ENCODE measurements at places on chromosomes 3 and 15. TPM values are rescaled to one million over a fixed set of nuclear protein-coding genes. Genes with fewer than 3 reads are reported as not detected.
A peak's percentile ranks its signal among the peaks of the same experiment; 100 is the strongest.

The PLEKHO2 gene
- 18.0 TPM for polyA plus RNA-seq

The ANKUB1 gene
- polyA plus RNA-seq, result not detected

The HRG gene
- polyA plus RNA-seq, result not detected

The MKRN3 gene
- polyA plus RNA-seq, result 1.3 TPM

DNA sequence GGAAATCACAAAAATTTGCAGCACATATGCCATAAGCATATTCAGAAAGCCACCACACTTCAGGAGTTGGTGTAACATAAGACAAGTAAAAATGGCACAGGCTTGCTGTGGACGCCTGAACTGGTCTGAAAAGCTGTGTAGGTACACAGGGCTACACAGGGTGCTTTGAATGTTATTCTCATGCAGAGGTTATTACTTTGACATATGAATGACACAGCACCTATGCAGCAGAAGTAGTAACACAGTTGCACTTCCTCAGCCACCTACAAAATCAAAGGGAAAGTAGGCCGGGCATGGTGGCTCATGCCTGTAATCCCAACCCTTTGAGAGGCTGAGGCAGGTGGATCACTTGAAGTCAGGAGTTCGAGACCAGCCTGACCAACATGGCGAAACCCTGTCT is 54.5 kb downstream of the OSBPL10 start:
- DNase-seq, result no peak

DNA sequence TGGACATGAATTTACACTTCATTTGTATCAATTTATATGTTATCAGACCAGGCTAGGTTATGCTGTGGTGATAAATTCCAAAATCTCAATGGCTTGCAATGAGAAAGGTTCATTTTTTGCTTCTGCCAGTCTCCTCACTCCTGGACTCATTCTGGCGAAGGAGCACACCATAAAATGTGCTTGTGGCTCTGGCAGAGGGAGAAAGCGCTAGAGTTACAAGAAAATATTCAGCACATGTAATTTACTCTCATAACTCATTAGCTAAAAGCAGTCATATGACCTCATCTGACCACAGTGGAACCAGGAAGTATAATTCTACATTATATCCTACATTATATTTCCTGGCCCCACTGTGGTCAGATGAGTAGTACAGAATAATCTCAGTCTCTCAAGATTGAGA is 193.8 kb downstream of the BCHE start:
- no peak for DNase-seq

- no peak for DNase-seq
These were observed 9.5 kb downstream of the CYP19A1 start for GRCh38 chr15:51328926-51329325.

GRCh38 chr3:18345015-18345367 is 80.1 kb downstream of the SATB1 start:
- DNase-seq, result no peak

- no peak for DNase-seq
These were observed 28.2 kb downstream of the GJD2 start for GRCh38 chr15:34726406-34727100.

GRCh38 chr3:71846185-71846584 is 61.2 kb upstream of the PROK2 start:
- DNase-seq, result no peak

GRCh38 chr15:43968551-43968950 is 141.7 kb downstream of the WDR76 start:
- DNase-seq, result no peak

DNA sequence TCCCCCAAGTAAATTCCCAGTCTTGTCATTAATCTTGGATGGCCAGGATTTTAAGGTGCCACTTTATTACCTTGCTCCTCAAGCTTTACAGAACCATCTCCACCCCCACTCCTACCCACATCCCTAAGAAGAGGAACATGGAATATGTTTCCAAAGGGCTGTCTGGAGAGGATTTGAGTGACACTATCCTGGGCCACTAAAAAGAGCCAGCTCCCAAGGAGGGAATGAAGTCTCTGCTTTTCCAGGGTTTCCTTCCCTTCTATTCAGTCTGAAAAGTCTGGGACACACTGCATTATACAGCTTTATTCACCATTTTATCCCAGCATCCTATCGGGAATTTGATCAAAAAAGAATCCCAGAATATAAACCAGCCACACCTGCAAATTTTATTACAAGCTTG is 35.6 kb upstream of the MECOM start:
- DNase-seq, result no peak

DNA sequence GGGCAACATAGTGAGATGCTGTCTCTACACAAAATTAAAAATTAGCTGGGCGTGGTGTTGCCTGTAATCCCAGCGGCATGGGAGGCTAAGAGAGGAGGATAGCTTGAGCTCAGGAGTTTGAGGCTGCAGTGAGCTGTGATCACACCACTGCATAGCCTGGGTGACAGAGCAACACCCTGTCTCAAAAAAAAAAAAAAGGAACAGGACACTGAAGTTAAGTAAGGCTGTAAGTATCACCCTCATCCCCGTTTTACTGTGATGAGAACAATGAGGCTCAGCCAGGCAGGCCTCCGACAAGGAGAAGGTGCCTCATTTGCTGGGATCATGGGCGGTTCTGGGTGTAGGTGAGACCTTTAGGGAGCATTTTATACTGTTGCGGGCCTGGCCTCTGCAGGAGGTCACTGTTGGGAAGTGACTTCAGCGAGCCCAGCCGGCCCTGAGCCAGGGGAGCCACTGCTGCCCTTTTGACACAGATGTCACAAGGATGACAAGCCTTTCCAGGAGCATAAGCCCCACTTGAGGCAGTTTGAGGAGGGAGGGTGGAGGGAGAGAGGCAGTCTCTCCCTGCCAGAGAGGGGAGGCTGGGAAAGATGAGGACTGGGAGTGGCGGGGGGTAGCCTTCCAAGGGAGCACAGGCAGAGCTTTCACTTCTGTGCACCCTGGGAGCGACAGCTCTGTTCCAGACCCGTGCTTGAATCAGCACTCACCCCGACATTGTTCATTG is 30.8 kb downstream of the IRAK2 start:
- no peak for DNase-seq

- DNase-seq, result no peak
These were observed 27.0 kb downstream of the CHCHD6 start for GRCh38 chr3:126731044-126731443.

DNA sequence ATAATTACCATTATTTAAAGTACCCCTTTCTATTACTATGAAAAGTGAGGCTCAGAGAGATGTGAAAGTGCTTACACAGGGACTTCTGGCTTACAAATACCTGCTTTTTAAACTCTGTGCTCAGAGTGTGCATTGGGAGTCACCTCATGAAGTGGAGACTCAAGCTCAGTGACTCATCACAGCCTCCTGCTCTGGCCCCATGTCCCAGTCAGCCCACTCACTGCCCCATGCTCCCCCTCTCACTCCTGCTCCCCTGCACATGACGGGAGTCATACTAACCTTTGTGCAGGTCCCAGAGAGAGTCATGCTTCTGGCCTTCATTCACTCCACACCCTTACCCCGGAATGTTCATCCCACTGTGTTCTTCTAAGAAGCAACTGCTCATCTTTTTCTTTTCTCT is 20.2 kb downstream of the CCR1 start:
- no peak for DNase-seq

DNA sequence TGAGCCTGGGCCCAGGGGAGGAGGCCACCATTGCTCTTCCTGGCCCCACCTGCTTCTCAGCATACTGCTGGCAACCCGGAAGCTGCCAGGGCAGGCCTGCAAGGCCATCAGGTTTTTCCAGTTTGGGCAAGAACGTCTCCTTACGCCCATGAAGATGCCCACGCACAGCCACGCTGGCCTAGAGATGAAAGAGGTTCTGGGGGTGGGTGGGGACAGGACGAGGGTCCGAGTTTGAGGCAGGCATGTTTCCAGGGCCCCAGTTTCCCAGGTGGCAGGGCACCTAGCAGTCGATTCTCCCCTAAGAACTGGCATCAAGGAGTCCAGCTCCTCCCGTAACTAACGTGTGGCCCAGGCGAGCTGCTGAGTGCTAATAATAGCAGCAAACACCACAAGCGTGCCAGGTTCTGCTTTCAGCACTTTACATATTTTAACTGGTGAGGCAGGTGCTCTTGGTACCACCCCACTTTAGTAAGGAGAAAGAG is 45.8 kb downstream of the ZNF710 start:
- peak; percentile 65 for DNase-seq

- DNase-seq, result no peak
These were observed 169.4 kb downstream of the KLHL25 start for GRCh38 chr15:85625166-85625830.

DNA sequence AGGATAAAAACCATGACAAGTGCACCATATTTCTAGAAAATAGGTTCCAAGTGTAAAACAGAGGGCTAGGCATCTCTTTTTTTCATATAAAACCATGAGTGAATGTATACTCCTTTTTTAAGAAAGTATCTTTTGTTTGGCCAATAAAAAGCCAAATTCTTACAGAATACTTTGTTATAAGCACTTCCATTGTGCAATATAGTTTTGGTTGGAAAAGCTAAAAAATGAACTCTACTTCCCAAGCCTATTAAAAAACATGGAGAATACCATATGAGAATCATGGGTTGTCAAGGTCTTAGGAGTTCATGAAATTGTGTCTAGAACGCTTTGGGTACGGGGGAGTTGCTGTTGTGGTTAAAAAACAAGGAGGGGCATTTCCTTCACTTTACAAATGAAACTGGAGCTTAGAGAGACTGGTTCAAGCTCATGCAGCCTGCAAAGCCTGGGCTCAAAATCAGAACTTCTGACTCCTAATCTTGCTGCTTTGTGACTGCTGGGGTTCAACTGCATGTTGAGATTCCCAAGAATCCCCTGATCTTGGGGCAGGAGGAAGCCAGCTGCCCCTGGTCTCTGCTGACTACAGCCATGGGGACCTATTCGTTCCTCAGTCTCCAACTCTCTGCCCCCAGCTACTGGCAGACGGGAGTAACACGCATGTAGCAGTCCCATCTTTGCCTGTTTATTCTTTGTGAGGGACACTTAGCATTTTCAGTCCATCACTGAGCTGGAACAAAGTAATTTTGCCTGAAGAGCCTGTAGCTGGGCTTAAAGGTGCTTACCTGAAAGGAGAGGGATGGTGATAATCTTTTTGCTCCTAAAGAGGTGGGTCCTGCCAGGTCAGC is 229.1 kb downstream of the CHST2 start:
- no peak for DNase-seq
